ENCODE measurements at places on chromosomes 12 and 14. TPM values are rescaled to one million over a fixed set of nuclear protein-coding genes. Genes with fewer than 3 reads are reported as not detected.

GRCh38 chr12:109875572-109876131 is 4.7 kb downstream of the GLTP start:
- DNase-seq = peak; percentile 52

The CFAP54 gene
- total RNA-seq = 1.8 TPM

- DNase-seq = no peak
These were observed 3.6 kb upstream of the RCOR1 start for GRCh38 chr14:102588821-102589220.

DNA sequence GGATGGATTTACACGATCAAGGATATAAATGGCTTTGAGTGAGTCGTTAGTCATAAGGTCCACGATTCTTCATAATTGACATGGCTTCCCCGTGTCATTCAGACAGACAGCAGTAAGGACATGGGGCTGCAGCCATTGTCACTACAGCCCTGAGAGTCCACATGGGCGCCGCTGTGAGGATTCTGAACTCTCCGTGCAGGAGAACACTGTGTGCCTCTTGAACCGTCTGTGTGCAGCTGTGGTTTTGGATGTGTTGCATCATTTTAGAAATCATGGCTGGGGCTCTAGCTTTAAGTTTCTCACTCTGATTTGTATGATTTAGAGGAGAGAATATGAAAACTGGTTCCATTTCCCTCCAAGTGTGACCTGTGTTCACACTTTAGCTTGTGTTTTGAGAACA is 47.2 kb downstream of the NPAS3 start:
- peak; percentile 10 for DNase-seq

Measured in M059J (cell line).